Activated CD8-positive, alpha-beta memory T cell treated with anti-CD3 and anti-CD28 coated beads for 4 hours (primary cell): ENCODE measurements at places on chromosomes 1 and 21.

- no peak for DNase-seq
Measured at GRCh38 chr1:175183586-175183985, 9.0 kb downstream of the KIAA0040 start.

- no peak for DNase-seq
Measured at GRCh38 chr1:115929881-115930280, 46.4 kb upstream of the SLC22A15 start.

DNA sequence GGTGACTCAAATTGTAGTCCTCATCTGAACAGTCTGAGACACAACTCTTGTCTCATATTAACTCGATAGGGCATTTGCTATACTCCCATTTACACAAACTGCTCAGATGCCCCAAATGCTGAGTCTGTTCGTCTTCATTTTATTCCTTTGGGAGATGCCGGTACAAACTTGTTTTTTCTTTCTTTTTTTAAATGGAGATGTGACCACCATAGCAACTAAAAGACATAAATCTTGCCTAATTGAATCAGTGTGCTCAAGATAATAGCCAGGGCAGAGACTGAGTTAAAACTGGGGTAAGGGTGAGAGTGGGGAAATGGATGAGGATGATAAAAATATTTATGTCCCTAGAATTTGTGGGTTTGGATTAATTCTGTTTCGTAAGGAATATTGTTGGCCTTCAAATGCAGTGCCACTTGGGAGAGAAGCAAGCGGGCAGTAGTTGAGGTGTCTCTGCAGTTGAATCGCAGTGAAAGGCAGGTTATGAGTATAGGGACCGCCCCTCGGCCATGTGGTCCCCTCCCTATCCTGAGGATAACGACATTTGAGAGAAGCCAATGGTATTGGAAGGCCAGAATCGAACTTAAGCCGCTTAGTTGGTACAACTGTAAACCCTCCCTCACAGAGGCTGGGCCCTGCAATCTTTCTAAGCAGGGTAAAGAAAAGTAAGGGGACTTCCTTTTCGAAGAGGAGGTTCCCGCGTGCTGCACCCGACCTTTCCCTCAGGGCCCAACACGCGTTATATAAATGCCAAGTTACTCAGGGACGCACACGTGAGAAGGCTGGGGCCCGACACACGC, 859 bp upstream of the LRRC8B start:
- peak; percentile 64 for DNase-seq

- no peak for DNase-seq
Measured at GRCh38 chr1:66349242-66349641, 184.7 kb upstream of the SGIP1 start.

- DNase-seq: no peak
Measured at GRCh38 chr1:57963581-57963980, 539.7 kb upstream of the DAB1 start.

DNA sequence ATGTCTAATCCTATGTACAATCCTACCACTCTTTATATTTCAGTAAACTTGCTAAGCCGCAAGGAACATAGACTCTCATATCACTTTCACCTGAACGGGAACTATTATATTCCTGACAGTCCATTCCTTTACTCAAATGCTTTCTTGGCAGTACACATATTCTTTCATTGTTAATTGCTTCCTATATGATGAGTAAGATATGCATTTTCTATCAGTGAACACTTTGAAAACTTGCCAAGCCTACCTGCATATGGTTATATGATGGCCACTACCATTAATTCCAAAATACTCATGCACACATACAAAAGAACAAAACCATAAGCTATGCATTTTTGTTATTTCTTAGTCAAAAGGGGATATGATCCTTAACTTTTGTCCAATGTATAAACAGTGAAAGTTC, 341.5 kb downstream of the VAV3 start:
- DNase-seq: no peak

- no peak for DNase-seq
Measured at GRCh38 chr1:101276818-101277217, 40.0 kb downstream of the S1PR1 start.

- DNase-seq: no peak
Measured at GRCh38 chr21:29080454-29080941, 7.0 kb upstream of the CCT8 start.

DNA sequence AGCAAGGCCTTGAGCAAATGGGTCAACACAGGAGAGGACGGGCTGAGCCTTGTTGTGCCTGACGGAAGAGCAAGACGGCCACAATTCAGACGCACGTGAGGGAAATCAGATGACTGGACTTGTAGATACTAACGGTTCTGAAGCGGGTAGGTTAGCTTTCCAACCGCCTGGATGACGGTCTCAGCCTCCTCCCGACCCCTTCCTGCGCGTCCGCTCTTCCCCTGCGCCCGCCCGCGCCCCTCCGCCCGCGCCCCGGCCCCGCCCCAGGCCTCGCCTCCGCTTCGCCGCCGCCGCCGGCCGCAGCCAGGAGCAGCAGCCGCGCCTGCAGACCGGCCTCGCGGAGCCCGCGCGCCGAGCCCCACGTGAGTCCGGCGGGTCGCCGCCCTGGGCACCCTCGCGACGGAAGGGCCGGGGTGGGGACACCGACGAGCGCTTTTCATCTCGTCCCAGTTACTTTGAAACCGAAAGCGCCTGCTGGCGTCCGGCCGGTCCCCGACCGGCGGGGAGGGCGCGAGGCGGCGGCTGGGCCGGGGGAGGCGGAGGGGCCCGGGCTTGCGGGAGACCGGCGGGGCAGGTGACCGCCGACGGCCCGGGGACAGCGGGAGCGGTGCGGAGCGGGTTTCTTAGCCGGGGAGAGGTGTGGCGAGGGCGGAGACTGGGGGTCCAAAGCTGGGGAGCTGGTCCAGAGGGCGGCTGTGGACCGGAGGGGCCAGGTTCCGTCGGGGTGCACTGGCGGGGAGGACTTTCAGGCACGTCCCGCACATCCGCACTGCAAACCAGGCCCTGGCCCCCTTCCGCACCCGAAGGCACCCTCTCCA, at the start of gene TRAF5:
Gene TRAF5, plus strand, starts transcription at position 306 of the 818 bp plus-strand sequence. CDS start 26,407 bp downstream, outside the sequence.
- peak; percentile 18 for DNase-seq

DNA sequence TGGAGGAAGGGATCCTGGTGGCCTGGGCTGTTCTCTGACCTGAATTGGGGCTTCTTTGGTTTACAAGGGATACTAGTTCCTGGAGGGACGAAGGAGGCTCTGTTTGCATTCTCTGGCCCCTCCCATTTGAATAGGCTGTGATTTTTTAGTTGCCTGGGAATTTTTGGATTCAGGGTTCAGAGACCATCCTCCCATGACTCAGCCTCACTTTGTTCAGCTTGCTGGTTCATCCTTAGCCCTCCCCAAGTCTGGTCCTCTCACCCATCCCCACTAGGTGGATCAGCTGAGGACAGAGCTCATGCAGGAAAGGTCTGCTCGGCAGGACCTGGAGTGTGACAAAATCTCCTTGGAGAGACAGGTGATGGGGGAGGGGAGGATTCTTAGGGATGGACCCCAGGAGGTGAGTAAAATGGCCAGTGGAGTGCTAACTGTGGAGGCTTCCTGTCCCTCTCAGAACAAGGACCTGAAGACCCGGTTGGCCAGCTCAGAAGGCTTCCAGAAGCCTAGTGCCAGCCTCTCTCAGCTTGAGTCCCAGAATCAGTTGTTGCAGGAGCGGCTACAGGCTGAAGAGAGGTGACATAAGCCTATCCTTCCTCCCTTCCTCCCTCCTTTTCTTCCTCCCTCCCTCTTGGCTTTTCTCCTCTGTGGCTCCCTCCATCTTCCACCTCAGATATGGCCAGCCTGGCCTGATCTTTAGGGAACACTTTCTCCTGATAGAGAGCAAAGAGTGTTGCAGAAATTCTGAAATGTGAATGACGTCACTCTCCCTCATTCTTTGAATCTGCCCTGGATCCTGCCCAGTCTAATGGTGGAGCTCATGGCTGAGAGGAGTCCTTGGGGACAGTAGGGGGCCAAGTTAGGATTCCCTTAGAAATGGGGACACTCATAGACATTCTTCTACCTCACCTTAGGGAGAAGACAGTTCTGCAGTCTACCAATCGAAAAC, 4.5 kb upstream of the TUFT1 start:
- DNase-seq: no peak

- no peak for DNase-seq
Measured at GRCh38 chr1:54721719-54722118, 6.1 kb downstream of the TTC4 start.

GRCh38 chr1:27029517-27029916, 16.9 kb upstream of the TENT5B start:
- no peak for DNase-seq

- no peak for DNase-seq
Measured at GRCh38 chr1:168085401-168085872, 51.3 kb downstream of the GPR161 start.

GRCh38 chr1:20442920-20443625, 42.9 kb downstream of the CAMK2N1 start:
- DNase-seq: no peak

DNA sequence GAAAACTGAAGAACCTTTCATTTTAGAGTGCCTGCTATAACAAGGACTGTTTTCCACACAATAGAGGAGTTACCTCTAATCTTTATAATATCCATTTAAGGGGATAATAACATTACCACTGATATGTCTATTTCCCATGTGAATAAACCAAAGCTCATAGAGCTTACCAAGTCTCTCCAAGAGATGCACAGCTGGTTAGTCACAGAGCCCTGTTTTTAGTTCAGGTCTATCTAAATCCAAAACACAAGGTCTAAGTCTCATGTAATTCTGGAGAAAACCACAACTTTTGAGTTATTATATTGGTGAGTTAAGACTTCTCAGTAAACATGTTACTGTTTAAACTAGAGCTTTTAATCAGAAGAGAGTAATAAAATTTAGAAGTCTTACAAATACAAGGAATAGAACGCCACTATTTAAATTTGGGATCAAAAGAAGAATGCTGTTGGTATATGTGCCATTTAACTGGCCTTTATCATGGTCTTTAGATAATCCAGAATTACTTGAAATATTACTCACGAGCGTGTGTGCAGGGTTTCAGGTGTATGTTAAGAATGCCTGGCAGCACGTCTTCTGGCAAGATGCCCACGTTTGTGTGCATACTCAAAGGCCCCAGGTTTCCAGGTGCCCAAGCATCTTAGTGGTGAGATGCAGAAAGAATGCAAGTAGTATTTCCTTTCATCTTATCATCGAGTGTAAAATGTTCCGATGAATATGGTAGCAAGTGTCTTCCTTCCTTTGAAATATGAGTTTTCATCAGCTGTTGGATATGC, 190.6 kb downstream of the FMN2 start:
- DNase-seq: no peak

GRCh38 chr1:157469752-157470675, 82.3 kb downstream of the FCRL5 start:
- no peak for DNase-seq

DNA sequence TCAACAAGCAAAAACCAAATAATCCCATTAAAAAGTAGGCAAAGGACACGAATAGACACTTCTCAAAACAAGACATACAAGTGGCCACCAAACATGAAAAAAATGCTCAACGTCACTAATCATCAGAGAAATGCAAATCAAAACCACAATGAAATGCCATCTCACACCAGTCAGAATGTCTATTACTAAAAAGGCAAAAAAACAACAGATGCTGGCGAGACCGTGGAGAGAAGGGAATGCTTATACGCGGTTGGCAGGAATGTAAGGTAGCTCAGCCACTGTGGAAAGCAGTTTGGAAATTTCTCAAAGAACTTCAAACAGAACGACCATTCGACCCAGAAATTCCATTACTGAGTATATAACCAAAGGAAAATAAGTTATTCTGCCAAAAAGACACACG, 145.1 kb upstream of the EDN2 start:
- DNase-seq: no peak

DNA sequence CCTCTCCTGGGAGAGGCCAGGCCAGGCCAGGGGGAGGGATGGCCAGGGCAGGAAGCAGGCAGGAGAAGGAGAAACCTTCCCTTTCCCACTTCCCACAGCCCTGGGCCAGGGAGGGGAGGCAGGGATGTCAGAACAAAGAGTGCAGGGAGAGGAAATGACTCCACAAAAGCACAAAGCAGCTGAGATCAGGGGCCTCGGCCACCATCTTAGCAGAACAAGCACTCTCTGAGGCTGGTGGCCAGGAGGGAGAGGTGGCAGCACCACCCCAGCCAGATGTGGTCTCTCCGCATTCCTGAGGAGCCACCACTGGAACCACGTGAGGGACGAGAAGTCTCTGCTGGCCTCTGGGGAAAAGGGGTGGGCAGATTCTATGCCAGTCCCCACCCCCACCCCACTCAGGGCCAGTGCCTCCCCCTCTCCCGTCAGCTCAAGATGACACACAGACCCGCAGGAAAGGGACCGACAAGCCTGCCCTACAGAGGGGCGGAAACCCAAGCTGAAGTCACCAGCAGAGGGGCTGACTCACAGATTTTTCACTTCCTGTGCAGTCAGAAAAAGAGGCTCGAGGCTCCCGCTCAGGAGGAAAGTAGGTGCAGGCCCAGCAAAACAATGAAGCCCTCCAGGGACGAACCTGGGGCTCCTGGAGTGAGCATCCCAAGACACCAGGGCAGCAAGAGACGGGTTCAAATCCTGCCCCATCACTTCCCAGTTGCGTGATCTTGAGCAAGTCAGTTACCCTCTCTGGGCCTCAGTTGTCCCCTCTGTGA, 24.1 kb upstream of the ALDH4A1 start:
- DNase-seq: peak; percentile 82

GRCh38 chr1:244276646-244277045, 175.1 kb downstream of the ADSS2 start:
- DNase-seq: no peak

- no peak for DNase-seq
Measured at GRCh38 chr21:39096754-39097153, 86.5 kb downstream of the PSMG1 start.

DNA sequence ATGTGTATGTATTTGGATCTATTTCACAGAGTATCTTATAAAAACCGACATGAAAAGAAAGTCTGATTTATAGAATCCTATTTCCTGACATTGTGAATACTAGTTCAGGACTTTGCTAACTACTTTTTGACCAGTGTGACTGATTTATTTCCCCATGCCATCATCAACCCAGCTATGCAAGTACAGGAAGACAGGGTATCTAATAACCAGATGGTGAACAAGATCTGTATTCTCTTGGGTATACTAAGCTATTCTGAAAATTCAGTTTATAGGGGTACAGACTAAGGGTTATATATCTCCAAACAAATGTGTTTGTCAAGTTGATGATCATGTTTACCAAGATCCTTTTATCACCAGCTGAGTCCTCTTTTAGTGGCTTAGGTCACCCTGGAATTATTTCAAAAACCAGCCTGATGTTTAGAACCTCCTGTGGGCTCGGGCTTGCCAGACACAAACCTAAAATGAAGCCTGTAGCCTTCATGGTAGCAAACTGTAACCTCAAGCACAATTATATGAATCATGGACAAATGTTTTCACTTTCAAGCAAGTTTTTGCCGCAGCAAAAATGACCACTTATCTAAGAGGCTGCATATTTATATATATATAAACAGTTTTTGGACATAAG, 185.1 kb downstream of the FGGY start:
- no peak for DNase-seq
